Thoracic aorta (tissue), 2 donors: ENCODE measurements at places on chromosomes 12 and 14.

DNA sequence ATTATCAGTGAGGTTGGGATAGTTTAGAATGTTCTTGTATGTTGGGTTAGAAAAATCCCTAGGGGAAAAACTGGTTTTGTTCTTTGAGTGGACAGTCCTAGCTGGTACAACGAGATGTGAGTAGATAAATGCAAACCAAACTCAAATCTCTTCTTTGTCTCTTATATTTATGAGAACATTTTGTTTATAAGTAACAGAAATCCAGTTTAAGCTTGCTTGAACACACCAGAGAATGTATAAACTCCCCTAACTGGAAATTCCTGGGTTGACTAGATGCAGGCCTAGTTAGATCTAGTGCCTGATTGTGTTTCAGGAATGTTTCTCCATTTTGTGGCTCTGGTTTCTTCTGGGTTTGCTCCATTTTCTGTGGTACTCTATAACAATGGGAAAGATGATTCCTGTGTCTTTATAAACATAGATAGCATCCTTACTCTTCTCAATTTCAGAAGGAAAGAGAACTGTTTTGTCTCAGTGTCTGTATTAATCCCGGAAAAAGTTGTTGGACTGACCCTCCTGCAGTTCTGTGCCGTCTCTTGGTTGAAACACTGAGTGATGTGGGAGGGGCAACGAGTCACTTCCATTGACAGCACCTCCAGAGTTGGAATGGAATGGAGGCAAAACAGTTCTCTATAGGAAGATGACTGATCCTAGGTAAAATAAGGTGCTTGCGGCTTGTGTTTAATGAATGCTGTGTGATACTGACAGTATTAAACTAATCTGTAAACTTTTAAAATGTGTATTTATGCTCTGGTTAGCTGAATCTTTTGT, 244.8 kb downstream of the TMTC2 start:
- DNase-seq = no peak

DNA sequence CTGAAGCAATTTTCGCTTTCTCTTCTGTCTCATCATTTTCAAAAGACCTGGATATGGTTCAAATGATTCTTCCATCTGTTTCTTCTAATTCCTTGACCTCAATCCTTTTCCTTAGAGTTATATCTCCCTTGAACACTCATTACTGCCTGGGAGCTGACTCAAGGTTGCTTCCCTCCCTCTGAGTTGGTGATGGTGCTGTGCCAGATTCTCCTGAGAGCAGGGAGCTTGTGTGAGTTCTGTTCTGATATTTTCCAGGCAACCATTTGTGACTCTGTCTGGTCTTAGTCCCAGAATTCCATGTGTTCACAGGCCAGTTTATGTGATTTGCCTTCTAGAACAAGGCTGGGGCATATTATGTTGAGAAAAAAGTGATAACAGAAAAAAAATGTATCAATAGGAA, 505.1 kb upstream of the SYT1 start:
- DNase-seq = no peak

DNA sequence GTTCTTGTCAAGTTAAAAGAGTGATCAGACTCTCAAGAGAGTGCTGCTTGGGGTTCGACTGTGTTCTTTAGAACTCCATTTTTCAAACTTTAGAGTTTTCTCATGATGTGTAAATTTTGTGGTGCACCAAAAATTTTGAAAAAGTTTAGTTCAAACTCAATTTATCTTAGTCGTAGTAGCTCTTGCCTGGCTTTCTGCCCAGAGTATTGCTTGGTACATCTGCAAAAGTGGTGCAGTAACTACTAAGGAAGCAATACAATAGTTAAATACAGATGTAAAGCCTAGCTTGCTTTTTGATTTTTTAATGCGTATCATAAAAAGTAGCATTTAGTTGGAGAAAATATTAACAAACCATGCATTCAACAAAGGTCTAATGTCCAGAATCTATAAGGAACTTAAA, 9.5 kb upstream of the CCDC91 start:
- no peak for DNase-seq

DNA sequence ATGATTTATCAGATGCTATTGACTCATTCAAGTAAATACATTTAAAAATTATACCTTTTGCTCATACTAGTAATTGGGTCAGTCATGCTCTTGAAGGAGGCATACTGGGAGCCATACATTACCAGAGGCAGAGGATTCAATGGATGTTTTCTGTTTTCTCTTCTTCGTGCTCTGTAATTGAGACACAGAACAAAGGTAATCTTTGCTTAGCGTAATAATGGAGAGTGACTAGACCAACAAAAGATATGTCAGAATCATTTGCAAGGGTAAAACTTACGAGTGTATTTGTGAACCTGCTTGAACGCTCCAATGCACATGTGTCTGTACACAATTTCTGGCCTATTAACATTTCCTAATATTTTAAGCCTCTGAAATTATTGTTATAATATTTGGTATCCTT, 296.4 kb downstream of the FOXG1 start:
- no peak for DNase-seq

GRCh38 chr12:131607658-131608447, 103.0 kb upstream of the SFSWAP start:
- DNase-seq = no peak

- DNase-seq = no peak
These were observed 545 bp downstream of the LIMA1 start for GRCh38 chr12:50282721-50283228.

DNA sequence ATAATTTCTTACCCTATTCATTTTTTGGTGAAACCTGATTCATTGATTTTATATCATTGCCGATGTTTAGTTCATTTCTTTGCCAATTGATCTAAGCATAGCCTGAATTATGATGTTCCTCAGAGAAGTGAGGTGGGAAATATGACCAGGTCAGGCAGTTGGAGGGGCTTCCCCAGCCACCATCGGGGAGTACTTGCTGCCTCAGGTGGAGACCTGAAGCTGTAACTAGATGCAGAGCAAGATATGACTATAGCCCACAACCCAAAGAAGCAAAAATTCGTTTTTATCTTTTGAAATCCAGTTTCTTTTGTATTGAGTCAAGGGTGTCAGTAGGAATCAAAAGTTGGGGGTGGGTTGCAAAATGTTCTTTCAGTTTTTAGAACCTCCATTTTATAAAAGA, 7.9 kb downstream of the PTGDR start:
- DNase-seq = no peak

GRCh38 chr14:100187247-100187833, 27.9 kb upstream of the DEGS2 start:
- DNase-seq = no peak

DNA sequence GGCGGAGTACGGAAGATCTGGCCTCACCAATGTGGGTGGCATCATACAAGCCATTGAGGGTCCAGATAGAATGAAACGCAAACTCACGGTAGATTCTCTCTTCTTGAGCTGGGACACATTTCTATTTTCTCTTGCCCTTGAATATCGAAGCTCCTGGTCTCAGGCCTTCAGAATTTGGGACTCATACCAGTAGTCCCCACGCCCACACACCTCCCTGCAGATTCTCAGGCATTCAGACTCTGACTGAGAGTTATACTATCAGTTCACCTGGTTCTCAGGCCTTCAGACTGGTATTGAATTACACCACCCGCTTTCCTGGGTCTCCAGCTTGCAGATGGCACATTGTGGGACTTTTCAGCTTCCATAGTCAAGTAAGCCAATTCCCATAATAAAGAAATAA, 37.8 kb downstream of the EIF2S3B start:
- no peak for DNase-seq

GRCh38 chr14:24632336-24632735, 1.7 kb downstream of the GZMB start:
- no peak for DNase-seq

- DNase-seq = no peak
These were observed 103.3 kb upstream of the BTG1 start for GRCh38 chr12:92248977-92249376.
